ENCODE measurements at places on chromosomes 7 and 10. TPM values are rescaled to one million over a fixed set of nuclear protein-coding genes. Genes with fewer than 3 reads are reported as not detected.

DNA sequence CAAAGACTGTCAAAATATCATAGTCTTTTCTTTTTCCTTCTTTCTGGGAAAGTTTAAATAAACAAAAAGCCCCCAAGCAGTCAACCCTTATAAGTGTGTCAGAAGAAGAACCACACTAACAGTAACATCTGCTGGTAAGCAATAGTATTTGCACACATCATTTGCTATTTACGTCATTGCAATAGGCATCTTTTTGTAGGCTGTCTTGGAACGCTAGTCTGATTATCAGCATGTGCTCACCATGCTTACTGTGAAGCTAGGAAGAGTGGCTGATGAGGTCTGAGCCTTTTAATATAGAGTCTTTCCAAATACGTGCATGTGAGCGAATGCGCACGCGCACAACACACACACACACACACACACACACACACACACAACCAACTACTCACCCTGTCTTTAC is 599.0 kb upstream of the TPK1 start:
- H3K4me3 ChIP-seq: no peak overlapping the region
- H3K27ac ChIP-seq: no peak overlapping the region
- DNase-seq: no peak
- no peaks in the 10 kb centered on the region for H3K4me1 ChIP-seq
- no peaks in the 10 kb centered on the region for H3K27me3 ChIP-seq

DNA sequence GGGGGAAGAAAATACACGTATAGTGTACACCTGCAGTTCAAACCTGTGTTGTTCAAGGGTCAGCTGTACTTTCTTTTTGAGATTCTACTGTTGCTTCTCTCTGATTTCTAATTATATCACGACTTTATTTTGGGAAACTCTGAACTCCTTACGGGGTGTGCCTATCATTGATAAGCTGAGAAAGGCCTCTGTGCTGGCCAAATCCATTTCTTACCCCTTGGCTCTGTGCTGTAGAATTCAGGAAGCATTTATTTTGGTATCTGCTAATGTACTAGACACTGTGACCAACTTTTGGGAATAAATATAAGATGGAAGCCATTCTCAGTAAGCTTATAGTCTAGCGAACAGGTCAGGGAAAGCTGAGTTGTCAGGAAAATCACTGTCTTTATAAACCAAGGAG is 26.9 kb upstream of the RPA3 start:
- no peaks in the 10 kb centered on the region for H3K27me3 ChIP-seq
- H3K4me1 ChIP-seq: peaks cover 8% of the 10 kb centered on the region
- no peaks in the 10 kb centered on the region for H3K36me3 ChIP-seq
- no peak overlapping the region for H3K4me3 ChIP-seq
- H3K27ac ChIP-seq: no peak overlapping the region

GRCh38 chr10:107417446-107417845 is 252.9 kb upstream of the SORCS1 start:
- no peak overlapping the region for H3K27ac ChIP-seq
- no peaks in the 10 kb centered on the region for H3K27me3 ChIP-seq
- no peak overlapping the region for H3K4me3 ChIP-seq
- DNase-seq: no peak

DNA sequence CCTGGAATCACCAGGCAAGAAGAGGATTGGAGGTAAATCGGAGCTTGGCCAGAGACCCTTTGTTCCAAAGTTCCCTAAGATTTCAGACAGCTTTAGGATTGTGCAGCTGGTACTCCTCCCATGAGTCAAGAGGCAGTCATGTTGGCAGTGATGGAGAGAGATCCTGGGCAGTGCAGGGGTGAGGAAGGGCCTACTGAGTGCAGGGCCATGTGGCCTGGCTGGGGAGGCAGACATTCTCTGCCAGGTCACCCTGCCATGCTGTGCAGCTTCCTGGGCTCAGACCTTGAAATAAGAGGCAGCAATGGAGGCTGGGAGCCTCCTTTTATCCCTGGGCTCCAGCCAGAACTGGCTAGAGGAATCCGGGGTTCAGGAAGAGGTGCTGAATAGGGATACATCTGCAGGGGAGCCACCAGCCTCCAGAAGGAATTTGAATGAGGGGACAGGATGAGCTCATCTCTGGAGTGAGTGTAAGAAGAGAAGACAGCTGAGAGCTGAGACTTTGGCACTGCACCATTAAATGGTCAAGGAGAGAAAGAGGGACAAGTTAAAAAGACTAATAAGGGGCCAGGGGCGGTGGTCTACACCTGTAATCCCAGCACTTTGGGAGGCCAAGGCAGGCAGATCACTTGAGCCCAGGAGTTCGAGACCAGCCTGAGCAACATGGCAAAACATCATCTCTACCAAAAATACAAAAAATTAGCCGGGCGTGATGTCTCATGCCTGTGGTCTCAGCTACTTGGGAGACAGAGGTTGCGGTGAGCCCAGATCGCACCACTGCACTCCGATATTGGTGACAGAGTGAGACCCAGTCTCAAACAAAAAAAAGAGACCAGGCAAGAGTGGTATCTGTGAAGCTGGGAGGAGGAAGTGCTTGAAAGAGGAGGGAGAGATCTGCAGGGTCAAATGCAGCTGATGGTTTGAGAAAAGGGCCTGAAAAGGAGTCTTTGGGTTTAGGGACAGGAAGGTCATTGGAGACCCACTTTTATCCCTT is 12.0 kb downstream of the SFTPD start:
- no peaks in the 10 kb centered on the region for H3K4me1 ChIP-seq
- DNase-seq: no peak
- no peaks in the 10 kb centered on the region for H3K27me3 ChIP-seq
- H3K36me3 ChIP-seq: no peaks in the 10 kb centered on the region
- no peak overlapping the region for H3K27ac ChIP-seq
- H3K4me3 ChIP-seq: no peak overlapping the region

CLIP2 gene
- total RNA-seq: 4.4 TPM

OR2A42 gene
- 0.40 TPM for total RNA-seq

OR2A1 gene
- total RNA-seq: not detected

FANK1 gene
- 17.2 TPM for total RNA-seq

TFPI2 gene
- total RNA-seq: not detected

SPDYE1 gene
- not detected for total RNA-seq

GDF2 gene
- not detected for total RNA-seq

HECW1 gene
- total RNA-seq: 3.1 TPM

ATP6V0A4 gene
- not detected for total RNA-seq

CPA2 gene
- not detected for total RNA-seq
